ENCODE measurements at places on chromosomes 7 and 10. TPM values are rescaled to one million over a fixed set of nuclear protein-coding genes. Genes with fewer than 3 reads are reported as not detected.

DNA sequence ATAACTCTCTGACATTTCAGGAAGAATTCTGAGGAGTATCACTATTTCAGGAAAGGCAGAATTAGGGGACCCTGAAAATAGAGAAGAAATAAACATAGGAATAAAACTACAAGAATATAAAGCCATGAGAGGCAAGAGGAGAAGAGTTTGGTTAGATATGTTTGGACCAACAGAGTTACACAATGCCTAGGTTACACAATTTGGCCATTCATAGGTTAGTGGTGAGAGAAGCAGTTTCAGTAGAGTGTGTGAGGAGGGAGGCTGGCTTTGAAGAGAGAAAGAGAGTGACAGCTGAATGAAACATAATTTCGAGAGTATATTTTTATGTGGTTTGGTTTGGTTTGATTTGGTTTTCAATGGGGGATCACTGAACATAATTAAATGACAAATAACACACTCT lies 783.2 kb upstream of the LRRN3 start:
- no peak for DNase-seq

DNA sequence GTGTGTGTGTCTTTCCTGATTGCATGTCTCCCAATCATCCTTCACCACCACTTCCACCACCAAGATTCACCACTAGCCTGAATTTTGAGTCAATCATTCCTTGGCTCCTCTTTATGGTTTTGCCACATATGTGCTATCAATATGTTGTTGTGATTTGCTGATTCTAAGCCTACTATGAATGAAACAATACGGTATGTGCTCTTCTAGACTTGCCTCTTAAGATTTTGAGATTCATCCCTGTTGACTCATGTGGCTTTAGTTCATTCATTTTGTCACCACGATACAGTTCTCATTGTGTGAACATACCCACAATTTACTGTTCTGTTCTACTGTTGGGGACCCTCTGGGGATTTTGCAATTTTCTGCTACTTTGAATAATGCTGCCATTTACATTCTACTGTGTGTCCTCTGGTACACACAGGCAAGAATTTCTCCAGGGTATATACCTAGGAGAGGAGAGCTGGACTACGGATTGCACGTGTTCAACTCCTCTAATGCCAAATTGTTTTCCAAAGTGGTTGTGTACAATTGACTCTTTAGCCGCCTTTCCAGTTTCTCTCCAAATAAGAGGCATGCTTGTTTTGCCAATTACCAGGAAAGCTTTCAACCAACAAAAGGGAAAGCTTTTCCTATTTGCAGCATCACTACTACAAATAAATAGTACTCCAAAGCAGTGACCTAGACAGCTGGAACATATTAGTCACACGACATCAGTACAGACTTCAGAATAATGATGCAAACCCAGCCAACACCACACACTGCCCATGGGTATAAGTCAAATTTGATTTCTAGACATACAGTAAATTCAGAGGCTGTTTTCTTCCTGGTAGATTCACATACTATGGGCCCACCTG lies 30.0 kb downstream of the SGMS1 start:
- no peak for DNase-seq

- DNase-seq: no peak
These were observed 214.6 kb downstream of the PTEN start for GRCh38 chr10:88077977-88078376.

DNA sequence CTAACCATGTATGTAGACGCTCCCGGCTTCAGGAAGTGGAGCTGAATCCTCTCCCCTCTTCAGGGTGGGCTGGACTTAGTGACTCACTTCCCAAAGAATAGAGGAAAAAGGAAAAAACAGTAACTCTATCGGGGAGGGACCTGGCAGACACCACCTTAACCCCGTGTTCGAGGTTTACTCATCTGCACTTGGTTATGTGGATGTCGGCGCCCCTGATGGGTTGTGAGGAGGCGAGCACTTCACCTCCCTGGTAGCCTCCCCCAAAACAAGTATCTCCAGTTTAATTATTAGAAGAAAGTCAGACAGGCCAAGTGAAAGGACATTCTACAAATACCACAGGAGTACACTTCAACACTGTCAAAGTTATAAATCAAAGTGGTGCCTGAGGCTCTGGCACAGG lies 559.7 kb downstream of the TCERG1L start:
- DNase-seq: no peak

DNA sequence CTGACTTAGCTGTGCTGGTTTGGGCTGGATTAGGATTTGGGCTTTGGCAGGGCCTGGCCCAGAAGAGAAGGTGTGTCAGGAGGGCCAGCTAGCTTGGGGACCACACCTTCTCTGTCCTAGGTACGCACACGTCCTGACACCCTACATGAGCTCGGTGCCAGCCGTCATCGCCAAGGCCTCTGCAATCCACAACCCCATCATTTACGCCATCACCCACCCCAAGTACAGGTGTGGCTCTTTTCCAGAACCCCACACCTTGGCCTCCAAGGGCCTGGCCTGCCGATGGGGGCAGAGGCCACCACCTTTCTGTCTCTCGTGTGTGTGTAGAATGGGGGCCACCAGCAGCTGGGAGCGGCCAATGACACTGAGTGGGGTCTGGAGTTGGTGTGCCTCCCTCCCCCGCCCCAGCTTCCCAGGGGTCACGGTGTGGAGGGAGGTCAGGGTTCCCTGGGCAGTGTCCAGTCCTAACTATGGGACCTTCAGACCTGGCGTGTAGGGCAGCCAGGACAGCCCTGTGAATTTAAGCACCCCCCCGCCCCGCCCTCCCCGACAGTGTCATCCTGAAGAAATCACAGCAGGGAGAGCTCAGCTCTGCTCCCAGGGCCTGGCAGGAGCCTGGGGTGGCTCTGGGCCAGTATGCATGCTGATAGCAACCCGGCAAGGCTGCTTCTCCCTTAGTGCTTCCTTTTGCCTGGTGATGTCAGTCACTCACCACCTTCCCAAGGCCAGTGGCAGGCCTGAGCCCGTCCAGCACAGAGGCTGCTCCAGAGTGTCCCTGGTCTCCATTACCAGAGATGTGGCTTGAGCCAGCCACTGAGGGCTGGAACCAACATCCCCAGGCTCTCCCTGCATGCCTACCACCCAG lies 6.9 kb upstream of the LDB3 start:
- peak; percentile 36 for DNase-seq

- no peak for DNase-seq
These were observed 3.2 kb upstream of the CDHR1 start for GRCh38 chr10:84191106-84191505.

GRCh38 chr7:41882745-41883420 lies 180.0 kb upstream of the INHBA start:
- DNase-seq: no peak

DNA sequence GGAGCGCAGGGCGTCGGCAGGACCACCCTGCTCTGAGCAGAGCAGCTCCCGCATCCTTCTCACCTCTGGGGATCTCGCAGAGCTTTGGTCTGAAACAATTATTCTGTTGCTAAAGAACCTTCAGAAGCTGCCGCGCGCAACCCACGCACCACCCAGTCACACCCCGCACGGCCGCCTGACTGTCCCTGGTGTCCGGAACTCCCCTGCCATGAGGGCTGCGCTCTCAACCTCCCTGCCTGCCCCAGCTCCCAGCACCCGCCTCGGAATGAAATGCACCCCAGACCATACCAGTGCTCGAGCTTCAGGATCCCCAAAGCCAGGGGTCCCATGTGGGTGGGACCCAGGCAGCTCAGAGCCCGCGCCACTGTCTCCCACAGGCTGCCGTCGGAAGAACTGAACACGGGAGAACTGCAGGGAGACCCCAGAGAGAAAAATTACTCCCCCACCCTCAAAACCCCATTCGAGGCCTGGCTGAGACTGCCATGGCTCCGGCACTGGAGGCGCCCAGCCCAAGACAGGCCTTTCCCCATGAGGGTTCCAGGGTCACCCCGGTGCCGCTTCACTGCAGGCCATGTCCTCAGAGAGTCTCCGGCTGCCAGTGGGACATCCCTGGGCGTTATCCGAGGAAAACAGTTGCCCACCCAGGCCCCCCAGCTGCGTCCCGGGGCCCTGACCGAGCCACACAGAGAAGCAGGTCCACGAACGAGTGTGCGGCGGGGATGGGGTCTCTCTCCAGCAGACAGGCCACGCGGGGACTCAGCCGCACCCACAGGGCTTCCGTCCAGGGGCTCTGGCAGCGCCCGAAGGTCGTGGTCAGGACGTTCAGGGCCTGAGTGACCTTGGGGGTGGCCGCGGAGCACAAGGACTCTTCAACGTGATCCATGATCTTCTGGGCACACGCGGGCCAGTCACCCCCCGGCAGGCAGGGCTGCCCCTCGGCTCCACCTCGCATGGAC lies 12.1 kb downstream of the BRAT1 start:
- no peak for DNase-seq

DNA sequence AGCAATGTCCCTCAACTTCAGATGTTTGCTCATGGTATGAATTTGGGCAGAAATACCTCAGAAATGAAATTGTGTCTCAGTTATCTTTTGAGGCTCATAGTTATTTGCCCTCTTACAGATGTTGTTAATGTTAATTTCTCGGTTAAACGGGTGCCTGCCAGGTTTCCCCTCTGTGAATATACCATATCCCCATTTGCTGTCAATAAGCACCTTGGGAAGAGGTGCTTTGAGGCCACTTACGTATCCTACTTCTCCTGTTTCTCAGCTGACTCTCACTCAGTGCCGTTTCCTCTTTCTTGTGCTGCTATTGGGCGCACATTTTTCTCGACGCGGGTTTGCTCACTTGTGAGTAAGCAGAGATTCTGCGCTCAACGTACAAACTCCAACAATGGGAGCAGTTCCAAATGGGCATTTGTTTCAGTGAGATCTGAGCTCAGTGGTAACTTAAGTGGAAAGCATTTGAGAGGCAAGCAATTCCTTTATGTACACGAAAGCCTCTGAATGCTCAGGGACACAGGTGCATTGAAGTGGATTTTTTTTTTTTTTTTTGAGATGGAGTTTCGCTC lies 34.8 kb upstream of the JAKMIP3 start:
- DNase-seq: no peak

DNA sequence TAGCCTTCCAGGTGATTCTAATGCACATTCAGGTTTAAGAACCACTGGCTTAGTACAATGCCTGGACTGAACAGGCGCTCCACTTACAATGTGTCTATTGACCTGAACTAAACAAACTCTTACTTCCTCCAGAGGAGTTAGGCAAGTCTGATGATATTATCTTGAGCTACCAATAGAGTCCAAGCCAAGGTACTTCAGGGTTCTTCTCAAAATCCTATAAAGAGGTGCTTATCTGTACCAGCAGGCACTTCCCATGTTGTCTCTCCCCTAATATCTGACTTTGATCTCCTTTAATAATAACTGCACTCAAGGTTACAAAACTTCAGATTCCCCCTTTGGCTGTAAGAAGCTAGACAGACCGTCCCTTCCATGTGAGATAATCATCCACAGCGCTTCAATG lies 157.0 kb upstream of the SVIL start:
- DNase-seq: no peak

GRCh38 chr7:2471022-2471329 lies 5.2 kb downstream of the GRIFIN start:
- no peak for DNase-seq

The SLC25A28 gene
- total RNA-seq: 22.1 TPM

The NRP1 gene
- 35.0 TPM for total RNA-seq

The NPC1L1 gene
- not detected for total RNA-seq

The FKBP6 gene
- total RNA-seq: not detected

The RASSF4 gene
- 26.5 TPM for total RNA-seq

The MRM2 gene
- total RNA-seq: 9.4 TPM

The OPN4 gene
- total RNA-seq: not detected

All from cerebellum (tissue), 4 donors.